ENCODE measurements at places on chromosomes 3 and 15.
A peak's percentile ranks its signal among the peaks of the same experiment; 100 is the strongest.

- no peak for DNase-seq
Measured at GRCh38 chr15:42184296-42184695, 23.8 kb downstream of the VPS39 start.

DNA sequence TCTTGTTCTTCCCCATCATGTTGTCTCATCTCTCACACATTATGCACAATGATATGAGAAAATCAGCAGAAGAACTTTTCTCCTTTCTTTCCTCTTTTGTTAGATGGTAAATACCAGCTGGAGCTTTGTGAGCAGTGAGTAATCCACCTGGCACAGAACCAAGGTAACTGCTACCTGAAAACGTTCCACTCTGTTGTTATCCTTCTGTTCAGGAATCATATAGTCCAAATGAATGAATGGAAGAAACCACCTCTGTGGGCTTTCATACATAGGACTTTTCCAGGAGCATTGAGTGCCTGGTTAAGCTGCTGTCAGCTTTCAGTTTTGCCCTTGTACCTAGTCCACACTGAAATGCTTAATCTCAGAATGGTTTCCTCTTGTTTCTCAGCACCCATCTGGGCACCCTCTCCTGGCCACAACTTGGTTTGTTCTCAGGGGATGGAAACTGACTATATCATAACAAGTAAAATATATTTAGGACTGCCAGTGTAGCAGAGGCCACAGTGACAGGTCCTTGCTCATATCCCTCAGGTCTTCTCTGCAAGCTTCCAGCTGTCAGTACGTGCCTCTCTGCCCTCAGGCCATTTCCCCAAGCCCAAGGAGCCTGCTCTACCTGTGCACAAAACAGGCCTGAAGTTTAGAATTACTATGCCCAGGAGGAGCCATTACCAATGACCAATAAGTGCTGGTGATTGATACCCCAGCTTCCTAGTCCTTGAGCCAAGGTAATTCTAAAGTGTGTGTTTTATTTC lies 23.5 kb upstream of the SLC4A7 start:
- no peak for DNase-seq

- peak; percentile 61 for DNase-seq
Measured at GRCh38 chr15:37054336-37054735, 46.0 kb downstream of the MEIS2 start.

DNA sequence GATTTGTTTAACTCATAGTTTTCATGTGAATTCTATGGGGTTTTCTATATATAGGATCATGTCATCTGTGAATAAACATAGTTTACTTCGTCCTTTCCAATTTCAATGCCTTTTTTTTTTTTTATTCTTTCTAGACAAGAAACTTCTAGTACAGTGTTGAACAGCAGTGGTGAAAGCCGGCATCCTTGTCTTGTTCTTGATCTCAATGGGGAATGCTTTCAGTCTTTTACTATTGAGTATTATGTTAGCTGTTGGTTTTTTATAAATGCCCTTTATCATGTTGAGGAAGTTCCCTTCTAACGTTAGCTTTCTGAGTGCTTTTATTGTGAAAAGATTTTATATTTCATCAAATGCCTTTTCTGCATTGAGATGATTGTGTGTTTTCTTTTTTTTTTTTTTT lies 69.0 kb downstream of the SLMAP start:
- DNase-seq: no peak

- no peak for DNase-seq
Measured at GRCh38 chr15:70095408-70096214, 2.1 kb downstream of the TLE3 start.

- no peak for DNase-seq
Measured at GRCh38 chr3:182516597-182517336, 276.5 kb upstream of the ATP11B start.

DNA sequence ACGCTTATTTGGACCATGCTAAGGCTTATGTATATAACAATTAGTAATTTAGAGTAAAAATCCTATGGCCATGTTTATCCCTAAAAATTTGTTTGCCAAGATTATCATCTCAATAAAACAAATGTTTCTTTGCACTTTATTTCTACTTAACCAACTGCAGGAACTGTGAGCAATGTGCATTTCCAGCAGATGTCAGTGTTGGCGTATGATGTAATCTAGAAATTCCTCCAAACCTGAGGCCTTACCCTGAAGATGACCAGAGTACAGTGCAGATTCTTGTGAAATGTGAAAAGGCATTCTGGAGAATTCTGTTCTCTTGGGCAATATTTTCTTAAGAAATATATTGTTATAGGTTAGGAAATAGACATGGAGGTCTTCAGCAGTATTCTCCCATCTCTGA lies 205.9 kb downstream of the MBNL1 start:
- DNase-seq: peak; percentile 84

GRCh38 chr3:31373681-31374080 lies 159.0 kb upstream of the STT3B start:
- no peak for DNase-seq

DNA sequence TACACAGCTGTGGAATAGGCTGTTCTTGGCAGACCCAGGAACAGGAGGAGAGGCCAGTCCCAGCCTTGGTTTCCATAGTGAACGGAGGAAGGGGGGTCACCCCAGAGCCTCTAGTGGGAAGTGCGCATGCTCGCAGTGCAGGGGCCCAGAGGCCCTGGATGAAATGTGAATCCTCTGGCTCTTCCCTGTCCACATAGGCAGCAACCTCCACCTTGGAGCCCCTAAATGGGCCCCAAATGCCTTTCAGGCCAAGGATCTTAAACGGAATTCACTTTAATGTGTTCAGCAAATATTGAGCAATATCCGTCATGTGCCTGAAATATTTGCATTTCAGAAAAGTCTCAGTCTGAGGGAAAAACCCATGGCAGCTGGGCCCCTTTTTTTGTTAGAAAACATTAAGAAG lies 3.3 kb upstream of the NDN start:
- peak; percentile 6 for DNase-seq

All from fibroblast of lung (primary cell).